Bronchus fibroblast of lung (primary cell): ENCODE measurements at places on chromosomes 6 and 20. TPM values are rescaled to one million over a fixed set of nuclear protein-coding genes. Genes with fewer than 3 reads are reported as not detected.

The TMEM244 gene
- not detected in 2 replicates for total RNA-seq

The LGSN gene
- total RNA-seq, result not detected in 2 replicates

The TNFRSF6B gene
- 227 and 246 TPM in 2 replicates for total RNA-seq

The WFDC12 gene
- total RNA-seq, result not detected in 2 replicates

The ARFGEF2 gene
- total RNA-seq, result 12.0 and 12.9 TPM in 2 replicates

The TRDN gene
- total RNA-seq, result not detected in 2 replicates

The HNF4A gene
- total RNA-seq, result not detected in 2 replicates

The HFE gene
- total RNA-seq, result 7.2 and 11.1 TPM in 2 replicates
